Osteocyte (in vitro differentiated cells): ENCODE measurements at places on chromosomes 11 and 22.

GRCh38 chr11:131064373-131064991 is 148.2 kb upstream of the SNX19 start:
- H3K27me3 ChIP-seq = peaks cover 32% of the 10 kb centered on the region
- DNase-seq = no peak
- H3K4me1 ChIP-seq = no peaks in the 10 kb centered on the region
- no peak overlapping the region for H3K27ac ChIP-seq
- H3K36me3 ChIP-seq = no peaks in the 10 kb centered on the region

GRCh38 chr11:8732324-8732670 is 49.7 kb downstream of the RPL27A start:
- H3K4me3 ChIP-seq = no peak overlapping the region
- peak overlapping the region; percentile 90 for H3K27ac ChIP-seq
- H3K4me1 ChIP-seq = peaks cover 50% of the 10 kb centered on the region
- H3K36me3 ChIP-seq = peaks cover 24% of the 10 kb centered on the region
- no peaks in the 10 kb centered on the region for H3K27me3 ChIP-seq

DNA sequence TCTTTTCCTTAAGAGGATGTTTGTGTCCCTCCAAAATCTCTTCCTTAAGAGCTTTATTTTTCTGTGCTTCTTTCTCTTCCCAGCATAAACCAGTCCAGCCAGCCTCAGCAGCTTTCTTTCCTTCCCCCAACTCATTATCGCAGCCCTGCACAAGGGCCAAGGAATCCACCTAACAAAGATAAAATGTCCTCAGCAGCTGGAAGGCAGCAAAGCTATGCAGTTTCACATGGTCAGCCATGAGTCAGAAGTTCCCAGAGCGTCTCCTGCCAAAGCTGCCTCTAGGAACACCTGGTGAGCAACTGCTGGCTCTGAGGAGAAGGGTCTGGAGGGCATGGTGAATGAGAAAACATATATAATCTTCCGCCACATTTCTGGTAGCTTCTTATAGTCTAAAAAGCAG is 45.3 kb upstream of the HMGXB4 start:
- H3K4me1 ChIP-seq = no peaks in the 10 kb centered on the region
- no peak overlapping the region for H3K27ac ChIP-seq
- DNase-seq = no peak
- no peaks in the 10 kb centered on the region for H3K36me3 ChIP-seq
- H3K27me3 ChIP-seq = peaks cover 7% of the 10 kb centered on the region

GRCh38 chr22:38881997-38882879 is 10.2 kb upstream of the CBX6 start:
- H3K36me3 ChIP-seq = no peaks in the 10 kb centered on the region
- no peak overlapping the region for H3K4me3 ChIP-seq
- no peak for DNase-seq
- H3K27me3 ChIP-seq = peaks cover 39% of the 10 kb centered on the region
- peaks cover 14% of the 10 kb centered on the region for H3K4me1 ChIP-seq

- H3K36me3 ChIP-seq = no peaks in the 10 kb centered on the region
- no peak overlapping the region for H3K4me3 ChIP-seq
- no peaks in the 10 kb centered on the region for H3K27me3 ChIP-seq
- no peak for DNase-seq
Measured at GRCh38 chr11:112132737-112133136, 31.2 kb downstream of the IL18 start.
